NCI-H1436 (cell line): ENCODE measurements at places on chromosomes 2 and 18.

DNA sequence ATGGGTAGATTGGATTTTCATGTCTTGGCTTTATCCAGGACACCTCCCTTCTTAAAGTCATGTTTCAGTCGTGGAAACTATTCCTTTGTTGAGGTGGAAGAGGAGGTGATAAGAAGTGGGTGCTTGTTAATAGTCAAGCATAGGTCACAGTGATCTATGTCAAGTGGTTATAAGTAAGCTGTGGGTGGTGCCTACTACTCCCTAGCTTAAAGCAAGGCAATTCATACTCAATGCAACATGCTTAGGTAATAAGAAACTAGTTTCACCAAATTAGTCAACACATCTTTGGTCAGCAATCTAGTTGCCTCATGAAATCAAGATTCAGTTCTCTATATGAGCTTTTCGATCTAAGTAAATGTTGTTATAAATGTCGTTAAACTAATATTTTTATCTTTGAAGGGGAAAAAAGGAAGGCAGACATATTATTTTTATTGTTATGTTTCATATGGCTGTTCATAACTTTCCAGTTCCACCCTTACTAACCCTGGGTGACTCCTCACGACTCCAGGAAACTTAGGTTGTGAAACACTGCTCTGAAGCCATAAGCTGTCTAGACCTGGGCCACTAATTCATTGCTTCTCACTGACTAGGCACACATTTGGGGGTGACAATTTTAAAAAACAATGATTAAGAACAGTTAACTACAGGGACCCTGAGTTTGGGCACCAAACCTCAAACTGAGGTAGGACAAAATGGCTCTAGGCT, 5.8 kb upstream of the ABCB11 start:
- DNase-seq, result no peak

- no peak for DNase-seq
Measured at GRCh38 chr18:69838620-69839411, 108.9 kb downstream of the CD226 start.

- DNase-seq, result no peak
Measured at GRCh38 chr18:715626-716025, 3.2 kb upstream of the ENOSF1 start.

DNA sequence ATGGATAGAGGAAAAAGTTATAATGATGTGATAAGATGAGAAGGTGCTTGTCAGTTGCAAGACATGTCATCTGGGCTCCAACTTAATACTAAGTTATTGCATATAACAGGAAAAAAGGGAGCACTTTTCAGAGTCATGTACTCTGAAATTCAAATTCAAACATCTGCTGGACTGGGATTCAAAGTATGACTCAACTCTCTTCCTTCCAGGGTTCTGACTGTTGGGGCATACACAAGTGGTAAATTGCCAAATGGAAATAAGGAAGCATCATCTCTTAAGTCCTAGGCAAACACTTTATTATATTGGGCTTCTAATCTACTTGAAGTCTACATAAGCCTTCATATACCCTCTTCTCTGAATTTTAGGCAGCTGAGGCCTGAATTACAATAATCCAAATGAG, 44.9 kb downstream of the ZBTB14 start:
- no peak for DNase-seq

- no peak for DNase-seq
Measured at GRCh38 chr2:83364264-83364663, 1094.8 kb downstream of the SUCLG1 start.

DNA sequence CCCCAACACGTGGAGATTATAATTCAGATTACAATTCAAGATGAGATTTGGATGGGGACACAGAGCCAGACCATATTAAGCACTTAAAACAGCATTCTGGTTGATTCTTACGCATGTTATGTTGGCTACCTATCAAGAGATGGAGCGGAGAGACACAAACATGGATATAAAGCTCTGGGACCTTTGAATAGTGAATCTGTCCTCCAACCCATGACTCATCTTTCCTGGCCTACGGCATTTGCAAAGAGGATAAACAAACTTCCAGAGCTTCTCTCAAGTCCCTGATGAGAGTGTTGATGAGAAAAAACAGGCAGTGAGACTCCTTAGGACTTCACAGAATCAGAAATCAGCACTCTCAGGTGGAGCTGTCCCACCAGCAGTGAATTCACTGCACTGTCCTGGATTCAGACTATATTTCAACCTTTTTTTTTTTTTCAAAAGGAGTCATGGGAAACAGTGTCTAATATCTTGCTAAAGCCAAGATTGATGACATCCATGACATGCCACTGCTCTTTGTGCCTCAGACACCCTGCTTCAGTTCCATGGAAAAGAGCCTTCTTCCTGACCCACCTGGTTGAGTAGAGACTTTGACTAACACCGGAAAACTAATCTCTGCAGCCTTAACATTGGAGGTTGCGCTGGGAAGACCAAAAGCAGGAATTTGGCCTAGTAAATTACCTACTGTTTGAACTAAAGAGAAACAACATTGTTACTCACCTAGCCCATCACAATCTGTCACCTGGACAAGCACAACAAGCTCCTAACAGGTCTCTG, 62.1 kb upstream of the NPAS2 start:
- no peak for DNase-seq

- no peak for DNase-seq
Measured at GRCh38 chr2:168330624-168331423, 83.4 kb upstream of the STK39 start.

GRCh38 chr18:78526275-78526674, 453.3 kb upstream of the SALL3 start:
- DNase-seq, result no peak

DNA sequence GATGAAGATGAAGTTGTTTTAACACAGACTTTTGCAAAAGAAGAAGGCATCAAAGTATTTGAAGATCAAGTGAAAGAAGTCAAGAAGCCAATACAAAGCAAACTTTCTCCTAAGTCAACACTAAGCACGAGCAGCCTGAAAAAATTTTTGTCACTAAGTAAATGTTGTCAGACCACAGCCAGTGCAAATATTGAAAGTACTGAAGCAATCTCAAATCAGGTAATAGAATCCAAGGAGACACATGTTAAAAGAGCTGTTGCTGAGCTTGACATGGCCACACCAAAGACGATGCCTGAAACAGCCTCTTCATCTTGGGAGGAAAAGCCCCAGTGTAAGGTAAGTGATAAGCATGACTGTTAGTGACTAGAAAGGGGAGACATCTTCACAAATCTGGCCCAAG, 75.1 kb downstream of the FSIP2 start:
- DNase-seq, result no peak

DNA sequence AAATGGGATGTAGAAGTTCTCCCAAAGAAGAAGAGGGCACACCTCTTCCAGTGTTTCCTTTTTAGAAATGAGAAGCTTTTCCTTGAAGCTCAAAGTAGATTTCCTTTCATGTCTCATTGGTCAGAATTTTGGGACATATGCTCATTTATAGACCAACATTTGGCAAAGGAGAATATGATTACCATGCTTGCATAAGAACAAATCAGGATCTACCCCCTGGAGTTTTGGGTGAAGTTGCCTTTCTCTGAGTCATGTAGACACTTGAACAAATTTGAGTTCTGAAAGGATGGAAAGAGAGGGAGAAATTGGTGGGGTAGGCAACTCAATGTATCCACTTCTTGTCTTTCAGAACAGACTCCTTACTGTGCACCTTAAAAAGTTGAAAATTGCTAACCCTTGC, 409.0 kb downstream of the SLC4A3 start:
- DNase-seq, result no peak

DNA sequence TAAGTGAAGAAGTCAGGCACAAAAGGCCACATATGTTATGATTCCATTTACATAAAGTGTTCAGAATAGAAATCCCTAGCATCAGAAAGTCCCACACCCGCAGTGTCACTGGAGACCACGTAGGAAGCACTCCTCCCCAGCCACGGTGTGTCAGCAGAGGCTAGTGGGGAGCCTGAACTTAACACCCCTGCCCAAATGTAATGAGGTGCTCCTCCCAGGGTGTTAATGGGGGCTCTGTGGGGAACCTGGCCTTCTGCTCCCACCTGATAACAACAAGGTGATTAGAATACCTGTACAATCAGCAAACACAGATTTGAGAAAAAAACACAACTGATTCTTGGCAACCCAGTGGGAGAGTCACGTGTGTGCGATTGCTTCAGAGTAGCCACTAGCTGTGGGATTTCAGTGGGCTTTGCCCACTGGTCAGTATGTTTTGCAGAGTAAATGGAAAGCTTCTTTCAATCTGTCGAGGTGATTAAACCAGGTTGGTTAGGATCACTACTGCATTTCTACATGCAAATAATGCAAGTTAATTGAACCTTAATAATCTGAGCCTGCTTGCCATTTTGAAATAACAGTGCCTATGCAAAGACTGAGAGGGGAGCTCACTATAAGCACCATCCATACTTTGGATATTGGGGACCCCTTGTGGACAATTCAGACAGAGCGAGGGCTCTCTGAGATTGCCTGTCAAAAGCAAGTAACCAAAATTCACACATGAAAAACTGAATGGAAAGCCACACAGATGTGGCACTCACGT, 20.6 kb upstream of the ATRAID start:
- DNase-seq, result peak; percentile 33

GRCh38 chr18:4603955-4604354, 148.8 kb upstream of the DLGAP1 start:
- DNase-seq, result no peak

- DNase-seq, result no peak
Measured at GRCh38 chr18:11666831-11667230, 22.2 kb upstream of the GNAL start.

- DNase-seq, result no peak
Measured at GRCh38 chr2:237546876-237547395, 19.4 kb upstream of the PRLH start.

DNA sequence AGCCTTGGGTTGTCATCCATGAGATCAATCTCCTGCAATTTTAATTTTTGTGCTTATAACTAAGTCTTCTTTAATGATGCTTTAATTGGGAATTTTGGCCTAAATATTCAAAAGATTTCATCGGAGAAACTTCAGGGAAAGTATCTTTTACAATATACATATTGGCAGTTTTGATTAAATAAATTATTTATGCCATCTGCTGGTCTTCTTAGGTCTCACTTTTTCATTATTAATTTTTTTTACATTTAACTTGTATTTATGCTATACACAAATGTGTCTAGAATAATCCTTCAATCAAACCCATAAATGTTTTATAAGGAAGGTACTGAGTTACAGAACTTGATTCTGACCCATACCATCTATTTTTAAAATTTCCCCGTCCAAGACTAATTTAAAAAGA, 95.1 kb upstream of the XPO1 start:
- DNase-seq, result no peak

GRCh38 chr2:239466061-239466754, 65.4 kb upstream of the HDAC4 start:
- DNase-seq, result no peak

GRCh38 chr2:212975333-212975732, 176.1 kb downstream of the IKZF2 start:
- no peak for DNase-seq

DNA sequence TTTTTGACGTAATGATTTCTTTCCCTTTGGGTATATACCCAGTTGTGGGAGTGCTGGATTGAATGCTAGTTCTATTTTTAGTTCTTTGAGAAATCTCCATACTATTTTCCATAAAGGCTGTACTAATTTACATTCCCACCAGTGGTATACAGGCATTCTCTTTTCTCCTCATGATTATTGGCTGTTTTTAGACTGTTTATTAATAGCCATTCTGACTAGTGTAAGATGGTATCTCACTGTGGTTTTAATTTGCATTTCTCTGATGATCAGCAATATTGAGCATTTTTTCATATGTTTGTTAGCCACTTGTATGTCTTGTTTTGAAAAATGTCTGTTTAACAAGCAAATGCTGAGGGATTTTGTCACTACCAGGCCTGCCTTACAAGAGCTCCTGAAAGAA, 9.2 kb upstream of the CD28 start:
- DNase-seq, result no peak

DNA sequence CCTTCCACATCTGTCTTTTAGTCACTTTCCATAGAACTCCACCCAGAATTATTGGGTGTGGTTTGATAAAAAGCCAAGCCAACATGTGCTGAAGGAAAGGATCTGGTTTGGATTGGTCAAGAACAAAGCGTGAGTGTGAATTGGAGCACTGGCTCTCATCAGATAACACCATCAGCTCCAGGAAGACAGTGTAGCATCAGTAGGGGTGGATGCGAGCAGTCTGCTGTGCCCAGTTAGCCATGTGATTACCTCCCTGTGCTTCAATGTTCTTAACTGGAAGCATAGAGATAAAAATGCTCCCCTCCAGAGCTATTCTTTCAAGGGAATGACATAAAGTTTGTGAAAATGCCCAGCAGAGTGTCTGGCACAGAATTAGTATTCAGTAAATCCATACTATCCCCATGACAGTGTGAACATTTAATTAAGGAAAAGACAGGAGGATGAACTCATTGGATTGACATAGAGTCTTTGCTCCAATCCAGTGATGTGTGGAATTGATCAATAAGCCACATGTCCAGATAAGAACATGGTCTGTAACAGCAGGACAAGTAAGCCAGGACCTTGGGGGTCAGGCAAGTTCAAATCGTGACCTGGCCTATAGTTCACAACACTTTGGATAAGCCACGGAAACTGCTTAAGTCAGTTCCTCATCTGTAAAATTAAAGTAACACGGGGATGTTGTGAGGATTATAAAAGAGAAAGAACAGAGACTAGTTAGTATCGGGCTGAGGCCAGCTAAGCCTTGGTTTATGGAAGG, 68.0 kb downstream of the FAM124B start:
- DNase-seq, result no peak

GRCh38 chr2:235545339-235546150, 51.7 kb downstream of the AGAP1 start:
- DNase-seq, result no peak

DNA sequence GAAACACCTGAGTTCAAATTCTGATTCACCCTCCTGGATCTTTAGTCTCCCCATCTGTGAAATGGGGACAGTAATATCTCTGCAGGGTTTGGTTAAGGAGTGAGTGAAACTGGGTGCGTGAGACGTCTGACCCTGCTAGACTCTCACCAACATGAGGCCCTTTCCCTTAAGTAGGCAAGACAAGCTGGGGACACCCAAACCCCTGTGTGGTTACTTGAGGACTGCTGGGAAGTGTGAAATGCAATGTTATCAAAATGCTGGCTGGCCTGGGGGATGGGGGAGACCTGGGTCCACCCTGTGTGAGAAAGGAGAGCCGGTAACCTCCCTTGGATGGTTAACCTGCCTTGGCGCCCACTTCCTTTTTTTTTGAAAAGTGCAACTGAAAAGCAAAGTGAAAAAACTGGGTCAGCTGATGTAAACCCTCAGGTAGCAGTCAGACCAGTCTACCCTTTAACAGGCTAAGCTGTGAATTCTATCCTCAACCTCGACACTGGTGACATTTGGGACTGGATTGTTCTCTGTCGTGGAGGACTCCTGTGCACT, 82.3 kb downstream of the INPP5D start:
- no peak for DNase-seq

DNA sequence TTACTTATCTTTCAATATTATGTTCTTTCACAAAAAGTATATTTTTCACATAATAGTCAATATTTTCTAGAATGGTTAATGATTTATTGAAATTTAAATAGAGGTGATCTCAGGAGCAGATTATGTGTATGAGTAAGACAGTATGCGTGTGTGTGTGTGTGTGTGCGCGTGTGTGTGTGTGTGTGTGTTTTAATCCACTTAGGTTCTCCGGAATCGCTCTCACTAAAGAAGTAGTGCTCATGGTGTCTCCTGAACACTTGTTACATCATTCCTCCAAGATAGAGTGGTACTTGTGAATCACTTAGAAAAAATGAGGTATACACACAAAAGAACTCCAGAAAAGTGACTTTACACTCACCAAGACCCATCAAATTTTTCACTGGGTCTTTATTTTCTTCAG, 91.0 kb upstream of the KCNH7 start:
- DNase-seq, result no peak

- no peak for DNase-seq
Measured at GRCh38 chr2:169050476-169051240, 18.7 kb upstream of the DHRS9 start.

GRCh38 chr2:179952658-179953057, 54.4 kb downstream of the CWC22 start:
- DNase-seq, result no peak
